H4 (cell line): ENCODE measurements at places on chromosomes 4 and X.

DNA sequence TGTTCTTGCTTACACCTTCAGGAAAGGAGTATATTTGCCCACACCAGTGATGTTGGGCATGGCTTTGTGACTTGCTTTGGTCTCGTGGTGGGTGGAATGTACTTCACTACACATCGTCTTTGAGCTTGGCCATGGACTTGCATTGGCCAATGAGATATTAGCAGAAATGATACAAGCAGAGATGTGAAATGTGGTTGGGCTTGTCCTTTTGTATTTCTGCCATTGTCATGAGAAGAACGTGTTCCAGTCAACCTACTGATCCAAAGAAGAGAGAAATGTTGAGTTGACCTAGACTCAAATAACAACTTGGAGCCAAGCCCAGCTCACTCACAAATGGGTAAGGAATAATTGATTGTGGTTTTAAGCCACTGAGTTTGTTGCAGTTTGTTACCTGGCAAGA, 138.4 kb upstream of the ARX start:
- DNase-seq = no peak

DNA sequence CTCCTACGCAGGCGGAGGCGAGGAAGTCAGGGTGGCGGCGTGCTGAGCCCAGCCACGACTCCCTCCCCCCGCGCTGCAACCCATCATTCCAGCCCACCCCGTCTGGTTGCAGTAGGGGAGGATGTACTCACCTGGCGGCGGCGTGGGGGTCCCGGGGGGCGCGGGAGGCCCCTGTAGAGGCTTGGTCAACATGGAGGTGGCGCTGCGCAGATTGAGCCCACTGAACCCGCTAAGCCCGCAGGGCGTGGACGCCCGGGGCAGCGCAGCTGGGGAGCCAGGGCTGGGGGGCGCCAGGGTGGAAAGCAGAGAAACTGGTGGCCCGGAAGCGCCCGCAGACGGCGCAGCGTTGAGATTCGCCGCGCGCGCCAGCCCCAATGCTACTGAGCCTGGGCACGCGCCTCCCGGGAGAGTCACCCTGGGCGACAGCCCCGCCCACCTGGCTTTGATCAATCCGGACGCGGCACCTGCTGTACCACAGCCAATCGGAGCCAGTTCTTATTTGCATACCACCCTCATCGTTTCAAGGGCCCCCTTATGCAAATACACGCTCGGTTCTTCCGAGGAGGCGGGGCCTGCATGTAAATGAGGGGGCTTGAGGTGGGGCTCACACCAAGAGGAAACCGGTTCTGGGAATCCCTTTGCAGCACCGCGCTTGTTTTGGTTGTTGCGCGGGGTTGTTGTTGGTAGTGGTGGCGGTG, at the start of gene PIM2:
Gene PIM2, minus strand, starts transcription at position 382 of the 698 bp plus-strand sequence. Its CDS starts 190 bp downstream, at position 192.
- peak; percentile 89 for DNase-seq

DNA sequence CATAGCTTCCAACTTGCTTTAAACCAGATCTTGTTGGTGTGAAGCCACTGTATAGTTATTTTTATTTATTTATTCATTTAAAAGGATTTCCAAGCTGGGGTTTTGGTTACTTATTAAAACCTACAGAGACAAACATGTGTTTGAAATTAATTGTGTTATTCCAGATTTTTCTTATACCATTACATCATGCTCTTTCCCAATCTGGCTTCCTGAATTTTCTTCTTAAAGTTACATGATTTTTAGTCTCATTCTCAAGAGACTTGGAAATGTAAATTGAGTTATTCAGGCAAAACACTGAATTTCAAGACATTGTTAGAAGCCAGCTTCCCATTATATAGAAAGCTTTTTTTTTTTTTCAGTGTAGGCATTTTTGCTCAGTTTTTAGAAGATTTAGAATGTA, 381.9 kb downstream of the IL1RAPL1 start:
- DNase-seq = no peak

DNA sequence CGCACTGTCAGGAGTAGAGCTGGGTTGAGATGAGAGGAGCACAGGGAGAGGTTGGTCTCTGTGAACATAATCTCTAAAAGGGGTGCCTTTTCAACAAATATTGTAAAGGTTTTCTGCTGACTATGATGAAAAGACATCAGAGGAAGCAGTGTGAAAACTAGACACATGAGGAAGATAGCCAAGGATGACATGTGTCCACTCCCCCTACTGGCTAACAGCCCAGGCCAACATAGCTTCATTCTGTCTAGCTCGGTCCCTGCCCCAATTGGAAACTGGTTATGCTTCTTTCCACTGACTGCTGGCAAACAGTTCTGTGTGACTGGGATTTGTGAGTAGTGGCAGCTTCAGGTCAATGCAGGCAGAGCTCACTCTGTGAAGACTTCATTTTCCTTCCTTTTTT, 115.4 kb upstream of the ESX1 start:
- DNase-seq = peak; percentile 7

DNA sequence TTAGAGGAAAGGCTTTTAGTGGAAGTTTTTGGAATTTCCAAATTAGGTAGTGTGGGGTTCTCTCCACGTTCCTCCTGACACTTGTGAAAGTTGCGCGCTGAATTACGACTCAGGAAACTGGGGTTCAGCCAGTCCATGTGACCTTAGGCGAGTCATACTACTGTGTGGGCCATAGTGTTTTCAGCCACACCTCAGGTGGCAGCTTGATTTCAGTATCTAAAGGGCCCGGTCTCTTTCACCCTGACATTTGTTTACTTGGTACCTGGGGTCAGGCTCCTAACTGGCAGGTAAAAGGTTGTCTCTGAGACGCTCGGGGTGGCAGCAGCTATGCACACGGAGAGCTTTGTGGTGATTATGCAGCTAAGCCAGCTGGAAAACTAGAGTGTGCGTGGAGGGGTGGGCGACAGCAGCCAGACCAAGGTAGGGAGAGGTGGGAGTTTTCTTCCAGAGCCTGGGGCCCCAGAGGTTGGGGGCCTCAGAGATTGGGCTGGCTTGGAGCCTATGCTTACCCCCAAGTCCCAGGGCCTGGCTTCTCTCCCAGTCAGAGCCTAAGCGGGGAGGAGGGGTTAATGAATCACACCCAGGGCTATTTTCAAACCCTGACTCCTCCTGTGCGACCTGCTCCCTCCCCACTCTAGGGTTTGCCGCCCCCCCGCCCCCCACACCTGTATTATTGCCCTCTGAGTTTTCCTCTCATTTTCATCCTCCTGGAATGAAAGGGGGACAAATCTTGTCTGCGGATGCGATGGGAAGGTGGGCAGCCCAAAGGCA, 47.2 kb downstream of the STARD8 start:
- DNase-seq = no peak

- no peak for DNase-seq
These were observed 679.9 kb upstream of the MAGEB2 start for GRCh38 chrX:29535212-29536162.

DNA sequence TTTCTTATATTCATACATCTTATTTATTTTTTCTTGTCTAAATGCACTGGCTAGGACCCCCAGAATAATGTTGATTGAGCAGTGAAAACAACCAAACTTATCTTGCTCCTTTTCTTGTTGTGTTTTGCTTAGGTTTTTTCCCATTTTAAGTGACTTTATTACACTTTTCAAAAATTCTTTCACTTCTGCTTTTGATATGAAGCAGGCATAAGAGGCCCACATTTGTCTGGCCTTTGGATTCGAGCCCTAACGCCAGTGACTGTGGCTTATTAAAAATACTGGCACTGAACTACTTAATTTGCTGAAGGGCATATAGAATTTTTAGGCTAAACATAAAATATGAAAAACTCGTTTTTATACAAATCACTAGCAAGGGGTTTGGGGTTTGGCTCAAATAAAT, 197.0 kb downstream of the ASB9 start:
- no peak for DNase-seq

- DNase-seq = peak; percentile 17
These were observed 24.0 kb downstream of the DOCK11 start for GRCh38 chrX:118519411-118520215.

- DNase-seq = no peak
These were observed 552.3 kb downstream of the PCDH7 start for GRCh38 chr4:31272331-31273061.

DNA sequence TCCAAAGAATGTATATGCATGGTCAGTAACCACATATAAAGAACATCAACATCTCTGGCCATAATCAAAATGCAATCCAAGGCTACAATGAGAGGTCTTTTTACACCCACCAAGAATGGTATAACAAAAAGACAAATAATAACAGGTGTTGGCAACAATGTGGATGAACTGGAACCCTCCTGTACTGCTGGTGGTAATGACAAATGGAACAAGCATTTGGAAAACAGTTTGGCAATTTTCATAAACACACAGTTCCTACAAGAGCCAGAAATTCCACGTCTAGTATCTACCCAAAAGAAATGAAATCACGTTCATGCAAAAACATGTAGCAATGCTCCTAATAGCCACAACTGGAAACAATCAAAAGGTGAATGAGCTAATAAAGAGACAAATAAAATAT, 11.7 kb downstream of the UGT2B4 start:
- DNase-seq = no peak

- DNase-seq = peak; percentile 52
These were observed 19.9 kb downstream of the ABCG2 start for GRCh38 chr4:88138561-88138960.

- no peak for DNase-seq
These were observed 46.6 kb downstream of the FAM193A start for GRCh38 chr4:2583092-2583491.

DNA sequence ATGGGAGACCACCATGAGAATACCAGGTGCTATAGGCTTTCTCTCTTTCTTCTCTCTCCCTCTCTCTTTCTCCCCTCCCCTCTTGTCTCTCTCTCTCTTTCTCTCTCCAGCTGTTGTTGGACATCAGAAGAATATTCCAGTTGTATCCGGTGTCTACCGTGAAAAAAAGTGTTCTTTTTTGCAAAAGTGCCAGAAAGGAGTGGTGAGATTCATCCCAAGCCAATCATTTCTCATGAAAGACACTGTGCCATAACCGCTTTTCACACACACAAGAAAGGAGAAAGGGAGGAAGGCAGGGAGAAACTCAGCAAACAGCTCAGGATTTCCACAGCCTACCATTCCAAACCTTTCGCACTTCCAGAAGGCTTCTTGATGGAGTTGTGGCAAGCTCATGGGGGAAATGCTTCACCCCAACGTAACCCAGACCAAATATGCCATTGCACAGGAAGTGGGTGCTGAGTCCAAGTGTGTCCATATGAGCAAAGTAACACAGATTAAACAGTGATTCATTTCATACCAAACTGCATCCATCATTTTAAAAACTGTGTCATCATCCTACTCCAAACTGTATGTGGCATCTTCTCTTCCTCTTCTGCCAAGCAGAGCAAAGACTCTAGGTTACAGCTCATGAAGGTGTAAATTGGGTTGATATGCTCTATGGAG, 224.0 kb downstream of the APBB2 start:
- DNase-seq = peak; percentile 94

GRCh38 chrX:112941209-112941837, 100.7 kb upstream of the AMOT start:
- peak; percentile 3 for DNase-seq

DNA sequence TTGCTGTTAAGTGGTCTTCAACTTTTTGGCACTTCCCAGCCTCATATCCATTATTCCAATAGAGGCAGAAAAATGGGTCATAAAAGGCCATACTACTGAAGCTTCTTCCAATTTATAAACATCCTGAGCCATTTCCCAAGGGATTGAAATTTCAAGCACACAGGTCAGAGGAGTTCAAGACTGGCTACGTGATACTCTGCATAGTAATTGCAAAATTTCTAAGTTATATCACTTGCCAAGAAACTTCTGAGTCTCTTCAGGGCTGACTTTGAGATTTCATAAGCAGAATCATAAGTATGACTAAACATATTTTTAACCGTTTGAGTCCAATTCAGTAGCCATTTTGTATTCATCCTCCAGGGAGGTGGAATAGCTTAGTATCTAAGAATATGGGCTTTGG, 75.6 kb upstream of the RXFP1 start:
- DNase-seq = peak; percentile 3

GRCh38 chrX:42748067-42748850, 29.7 kb downstream of the PPP1R2C start:
- DNase-seq = no peak

- no peak for DNase-seq
These were observed 35.4 kb upstream of the UGT2A3 start for GRCh38 chr4:68987007-68987406.

GRCh38 chr4:17811078-17811603, 362 bp downstream of the NCAPG start:
- peak; percentile 16 for DNase-seq

DNA sequence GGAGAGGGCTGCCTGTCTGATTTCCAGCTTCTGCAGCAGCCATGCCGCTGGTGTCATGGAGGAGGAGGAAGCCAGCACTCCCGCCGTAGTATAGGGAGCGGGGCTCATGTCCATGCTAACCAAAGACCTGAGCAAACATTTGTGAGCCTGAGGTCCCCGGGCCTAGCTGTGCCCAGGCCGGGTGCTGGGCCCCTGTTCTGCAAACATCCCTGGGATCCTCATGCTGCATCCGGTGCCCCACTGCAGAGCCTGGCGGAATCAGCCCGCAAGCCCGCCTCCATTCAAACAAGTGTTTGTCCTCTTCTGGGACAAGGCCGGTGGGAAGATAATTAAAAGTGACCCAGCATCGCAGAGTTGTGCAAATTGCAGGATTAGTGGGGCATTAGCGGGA, 106.3 kb downstream of the SORCS2 start:
- no peak for DNase-seq

DNA sequence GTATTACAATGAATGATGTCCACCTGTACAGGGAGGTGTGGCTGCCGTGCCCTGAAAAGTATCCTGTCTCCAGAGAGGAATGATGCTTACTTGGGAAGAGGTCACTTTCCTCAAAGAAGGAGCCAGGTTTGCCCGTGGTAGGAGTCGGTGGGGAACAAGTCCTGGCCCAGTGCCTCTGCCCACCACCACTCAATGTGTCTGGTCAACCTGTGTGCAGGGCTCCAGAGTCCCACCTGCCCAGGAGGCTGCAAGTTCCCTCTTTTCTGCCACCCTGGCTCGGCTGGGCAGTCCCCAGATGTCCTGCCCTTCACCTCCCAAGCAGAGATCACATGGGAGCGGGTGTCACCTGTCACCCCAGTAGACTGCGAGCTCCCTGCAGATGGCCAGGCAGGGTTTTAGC, 75.4 kb upstream of the C4orf50 start:
- no peak for DNase-seq

GRCh38 chrX:115259238-115259875, 25.5 kb upstream of the LRCH2 start:
- no peak for DNase-seq

- peak; percentile 72 for DNase-seq
These were observed 1.6 kb downstream of the APBB2 start for GRCh38 chr4:41212616-41213203.

GRCh38 chrX:103747163-103747562, 29.5 kb upstream of the PLP1 start:
- DNase-seq = no peak

DNA sequence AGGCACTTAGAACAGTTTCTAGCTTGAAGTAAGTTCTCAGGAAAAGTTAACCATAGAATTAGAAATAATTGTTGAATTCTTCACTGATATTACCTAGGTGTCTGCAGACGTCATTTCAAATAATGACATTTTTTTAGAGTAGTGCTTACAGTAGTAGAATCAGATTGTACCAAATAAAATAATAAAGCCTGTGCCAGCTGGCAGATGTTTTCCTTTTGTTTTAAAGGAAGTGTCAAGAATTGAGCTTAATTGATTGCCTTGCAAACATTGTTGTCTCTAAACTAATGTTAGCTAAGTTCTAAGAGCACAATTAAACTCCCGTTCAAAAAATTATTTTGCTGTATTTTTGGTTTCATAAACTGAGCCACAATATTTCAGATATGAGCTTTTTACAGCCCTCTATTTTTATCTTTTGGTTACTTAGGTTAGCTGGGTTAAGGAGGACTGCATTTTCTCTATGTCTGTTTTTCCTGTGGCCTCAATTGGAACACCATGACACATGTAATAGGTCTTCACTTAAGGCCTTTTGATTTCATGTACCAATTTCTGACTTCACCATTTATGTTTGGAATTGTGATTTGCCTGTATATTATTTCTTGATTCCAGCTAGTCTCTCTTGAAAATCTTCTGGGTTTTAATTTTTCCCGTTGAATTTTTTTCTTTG, 64.2 kb downstream of the DCUN1D4 start:
- no peak for DNase-seq
